ENCODE measurements at places on chromosomes 1 and 21.
A peak's percentile ranks its signal among the peaks of the same experiment; 100 is the strongest.

DNA sequence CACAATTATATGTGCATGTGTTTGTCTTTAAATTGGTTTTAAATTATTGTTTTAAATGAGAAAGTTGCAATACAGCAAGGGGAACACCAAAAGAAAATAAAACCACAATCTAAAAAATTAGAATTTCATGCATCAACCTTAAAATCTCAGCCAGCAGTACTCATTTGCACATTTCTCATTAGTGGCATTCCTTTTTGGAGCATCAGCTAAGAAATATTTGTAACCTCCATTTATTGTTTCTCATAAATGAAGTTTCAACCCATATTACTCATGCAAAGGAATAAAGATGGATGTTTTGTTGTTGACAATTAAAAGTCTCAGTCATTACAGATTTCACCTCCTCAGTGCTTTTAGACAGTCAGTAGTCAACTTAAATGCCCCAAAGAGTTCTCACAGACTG is 160.1 kb downstream of the TBX15 start:
- no peak for DNase-seq

- no peak for DNase-seq
Measured at GRCh38 chr1:88168126-88168525, 515.9 kb upstream of the PKN2 start.

GRCh38 chr1:229578168-229579058 is 19.9 kb upstream of the ABCB10 start:
- DNase-seq: no peak

- DNase-seq: no peak
Measured at GRCh38 chr1:23617084-23617521, 57.8 kb upstream of the ID3 start.

- DNase-seq: no peak
Measured at GRCh38 chr1:223872308-223872901, 26.7 kb upstream of the TP53BP2 start.

GRCh38 chr1:10286244-10286643 is 75.9 kb downstream of the KIF1B start:
- DNase-seq: no peak

DNA sequence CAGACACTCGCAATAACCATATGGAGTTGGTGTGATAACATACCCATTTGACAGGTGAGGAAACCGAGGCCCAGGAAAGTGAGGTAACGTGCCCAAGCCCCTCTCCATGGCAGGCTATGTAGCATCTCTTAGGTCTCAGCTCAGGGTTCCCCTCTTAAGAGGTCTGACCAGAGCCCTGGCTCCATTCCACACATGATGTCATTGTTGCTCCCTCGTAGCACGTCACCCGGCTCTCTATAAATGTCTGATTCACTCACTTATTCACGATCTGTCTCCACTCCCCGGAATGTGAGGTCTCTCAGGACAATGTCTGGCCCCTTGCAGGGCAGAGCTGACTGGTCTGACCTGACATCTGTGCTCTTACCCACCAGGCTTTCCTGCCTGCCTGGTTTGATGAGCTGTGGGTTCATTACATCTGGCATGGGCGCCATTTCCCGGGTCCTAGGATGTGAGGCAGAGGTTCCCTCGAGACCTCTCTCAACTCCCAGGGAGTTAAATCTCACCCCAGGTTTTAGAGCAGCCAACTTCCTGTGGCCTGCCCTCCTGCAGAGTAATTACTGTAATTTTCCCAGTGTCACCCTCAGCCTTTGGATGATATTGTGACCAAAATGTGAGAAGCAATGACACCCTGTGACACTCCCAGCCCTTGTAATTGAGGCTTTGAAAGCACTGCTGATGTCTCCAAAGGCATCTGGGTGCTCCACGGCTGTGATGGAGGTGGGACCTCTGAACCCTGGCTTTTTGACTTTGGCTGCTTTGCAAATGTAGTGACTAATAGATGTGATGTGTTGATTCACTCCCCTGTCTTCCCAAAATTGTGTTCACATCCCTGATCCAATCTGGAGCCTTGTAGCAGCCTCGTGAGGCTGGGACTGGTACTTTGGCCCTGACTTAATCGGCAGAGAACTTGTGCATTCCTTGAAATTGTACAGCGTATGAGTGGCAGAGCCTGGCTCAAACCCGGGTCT is 10.6 kb downstream of the ACTL8 start:
- no peak for DNase-seq

DNA sequence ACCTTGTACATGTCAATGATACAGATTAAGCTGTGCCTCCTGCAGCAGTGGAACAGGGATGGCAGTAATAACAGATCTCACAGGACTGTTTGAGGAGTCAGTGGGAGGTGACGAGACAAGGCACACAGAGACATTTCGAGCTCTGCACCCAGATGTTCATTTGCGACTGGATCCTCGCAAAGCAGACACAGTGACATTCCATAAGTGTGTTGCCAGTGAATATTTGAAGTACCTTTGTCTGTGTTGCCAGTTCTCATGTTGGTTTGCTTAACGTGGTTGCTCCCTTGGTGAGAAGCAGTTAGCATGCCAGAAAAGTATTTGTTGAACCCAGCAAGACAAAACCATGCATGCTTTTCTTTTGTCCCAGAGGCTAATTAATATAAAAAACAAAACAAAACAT is 67.0 kb downstream of the NID1 start:
- no peak for DNase-seq

DNA sequence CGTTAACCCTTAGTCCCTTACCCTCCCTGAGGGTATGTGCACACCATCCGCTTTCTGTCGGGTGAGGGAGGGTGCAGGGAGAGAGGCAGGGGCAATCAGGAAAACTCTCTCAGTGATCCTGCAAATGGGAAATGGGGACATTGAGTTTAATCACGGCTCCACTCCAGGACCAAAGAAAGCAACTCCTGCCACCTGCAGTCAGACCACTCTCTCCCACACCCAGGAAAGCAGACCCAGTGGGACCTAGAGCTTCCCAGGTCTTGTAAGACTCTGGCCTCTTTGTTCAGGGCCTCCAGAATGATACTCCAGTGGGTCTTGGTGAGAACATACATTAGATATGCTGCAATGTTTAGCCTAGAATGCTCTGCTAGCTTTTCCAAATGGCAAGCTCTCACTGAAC is 71.5 kb downstream of the GNG12 start:
- DNase-seq: no peak

GRCh38 chr1:63982201-63982600 is 208.4 kb downstream of the ROR1 start:
- DNase-seq: no peak

DNA sequence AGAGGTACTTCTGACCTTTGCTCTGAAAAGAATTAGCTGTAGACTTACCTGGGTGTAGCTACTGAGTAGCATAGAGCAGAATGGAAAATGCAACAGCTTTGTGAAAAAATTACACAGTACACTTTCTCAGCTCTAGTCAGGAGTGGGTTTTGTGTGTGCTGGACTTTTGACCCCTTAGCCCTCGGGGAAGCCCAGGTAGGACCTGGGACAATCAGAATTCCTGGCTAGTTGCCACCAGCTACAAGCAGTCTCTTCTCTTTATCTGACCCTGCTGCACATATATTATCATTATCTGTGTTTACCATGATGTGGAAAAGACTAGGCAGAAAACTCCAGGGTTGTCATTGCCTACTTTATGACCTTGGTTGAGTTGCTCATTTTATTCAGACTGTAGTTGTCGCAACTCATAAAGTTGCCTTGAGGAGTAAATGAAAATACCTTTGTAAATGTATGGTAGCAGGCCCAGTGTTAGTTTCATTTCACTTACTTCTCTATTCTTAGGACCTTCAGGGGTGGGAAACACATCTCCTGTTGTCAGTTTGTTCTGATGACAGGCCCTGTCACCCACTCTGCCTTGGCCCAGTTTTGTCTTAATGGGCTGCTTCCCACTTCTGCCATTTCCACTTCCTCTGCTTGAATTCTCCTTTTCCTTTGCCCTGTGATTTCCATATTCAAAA is 5.4 kb downstream of the NEK7 start:
- DNase-seq: no peak

DNA sequence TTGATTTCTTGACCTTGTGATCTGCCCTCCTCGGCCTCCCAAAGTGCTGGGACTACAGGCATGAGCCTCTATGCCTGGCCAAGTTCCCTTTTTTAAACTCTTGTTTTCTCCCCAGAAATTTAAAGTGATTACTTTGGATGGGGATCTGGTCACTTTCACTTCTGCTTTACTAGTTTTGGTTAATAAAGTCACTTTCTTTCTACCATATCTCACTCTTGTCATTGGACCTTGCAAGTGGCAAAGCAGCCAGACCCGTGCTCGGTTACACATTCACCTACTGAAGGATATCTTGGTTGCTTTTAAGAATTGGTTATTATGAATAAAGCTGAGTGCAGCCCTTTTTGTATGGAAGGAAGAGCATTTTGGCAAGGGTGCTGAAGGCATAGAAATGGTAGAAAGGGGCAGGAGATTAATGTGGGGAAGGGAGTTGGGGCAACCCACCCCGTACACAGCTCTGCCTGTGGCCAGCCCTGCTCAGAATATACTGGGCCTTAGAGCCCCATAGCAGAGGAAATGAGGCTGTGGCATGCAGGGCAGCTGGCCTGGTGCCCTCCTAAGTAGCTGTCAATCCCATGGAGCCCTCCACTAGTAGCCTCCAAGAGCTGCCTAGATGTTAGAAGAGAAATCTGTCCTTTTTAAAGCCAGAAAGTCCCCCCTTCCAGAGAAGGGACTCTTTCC is 40.7 kb downstream of the CD2 start:
- no peak for DNase-seq

DNA sequence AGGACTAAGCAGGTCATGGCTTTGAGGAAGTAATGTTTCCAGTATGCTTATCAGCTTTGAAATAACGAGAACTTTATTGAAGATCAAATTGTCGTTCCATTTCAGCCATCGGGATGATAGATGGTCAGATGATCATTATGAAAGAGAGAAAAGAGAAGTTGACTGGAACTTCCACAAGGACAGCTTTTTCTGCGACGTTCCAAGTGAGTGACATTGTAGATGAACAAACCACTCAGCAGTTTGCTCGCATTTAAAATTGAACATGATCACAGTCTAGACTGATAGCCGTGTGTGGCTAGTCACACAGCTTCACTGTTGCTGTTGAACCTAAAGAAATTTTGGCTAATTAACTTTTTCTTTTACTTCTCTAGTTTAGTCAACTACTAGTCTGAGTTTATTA is 151.1 kb downstream of the TLR5 start:
- DNase-seq: no peak

GRCh38 chr1:66271216-66271903 is 262.6 kb upstream of the SGIP1 start:
- peak; percentile 57 for DNase-seq

DNA sequence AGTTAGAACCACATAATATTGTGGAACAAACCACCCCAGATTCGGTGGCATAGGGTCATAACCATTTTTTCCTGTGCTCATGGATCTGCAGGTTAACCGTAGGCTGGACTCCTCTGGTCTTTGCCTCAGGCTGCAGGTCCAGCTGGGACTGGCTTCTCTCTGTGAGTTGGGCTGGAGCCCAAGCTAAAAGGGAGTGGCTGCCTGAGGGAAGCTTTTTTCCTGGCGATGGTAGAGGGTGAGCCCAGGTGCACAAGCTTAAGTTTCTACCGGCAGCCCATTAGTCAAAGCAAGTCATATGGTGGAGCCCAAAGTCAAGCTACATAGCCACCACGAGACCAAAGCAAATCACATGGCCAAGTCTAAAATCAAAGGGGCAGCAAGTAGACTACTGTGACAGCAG is 13.8 kb downstream of the EPHX4 start:
- DNase-seq: no peak

- DNase-seq: no peak
Measured at GRCh38 chr1:188023206-188023605, 1194.5 kb downstream of the PLA2G4A start.

- DNase-seq: no peak
Measured at GRCh38 chr1:3668585-3669300, 16.4 kb downstream of the TP73 start.

DNA sequence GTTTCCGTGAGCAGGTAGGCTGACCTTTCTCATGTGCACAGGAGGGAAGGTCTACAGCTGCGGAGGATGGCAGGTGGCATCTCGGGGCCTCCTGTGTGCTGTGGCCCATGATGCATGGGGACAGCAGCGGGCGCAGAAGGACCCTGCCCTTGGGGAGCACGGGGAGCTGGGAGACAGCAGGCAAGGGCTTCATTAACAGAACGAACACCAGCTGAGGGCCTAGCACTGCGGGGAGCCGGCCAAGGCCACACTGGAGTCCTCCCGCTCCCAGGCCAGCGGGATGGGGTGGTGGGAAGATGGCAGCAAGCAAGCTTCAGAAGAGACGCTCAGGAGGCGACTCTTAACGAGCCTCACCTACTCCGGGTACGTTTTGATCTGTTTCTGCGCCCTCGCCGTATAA is 66.6 kb downstream of the SCCPDH start:
- no peak for DNase-seq

DNA sequence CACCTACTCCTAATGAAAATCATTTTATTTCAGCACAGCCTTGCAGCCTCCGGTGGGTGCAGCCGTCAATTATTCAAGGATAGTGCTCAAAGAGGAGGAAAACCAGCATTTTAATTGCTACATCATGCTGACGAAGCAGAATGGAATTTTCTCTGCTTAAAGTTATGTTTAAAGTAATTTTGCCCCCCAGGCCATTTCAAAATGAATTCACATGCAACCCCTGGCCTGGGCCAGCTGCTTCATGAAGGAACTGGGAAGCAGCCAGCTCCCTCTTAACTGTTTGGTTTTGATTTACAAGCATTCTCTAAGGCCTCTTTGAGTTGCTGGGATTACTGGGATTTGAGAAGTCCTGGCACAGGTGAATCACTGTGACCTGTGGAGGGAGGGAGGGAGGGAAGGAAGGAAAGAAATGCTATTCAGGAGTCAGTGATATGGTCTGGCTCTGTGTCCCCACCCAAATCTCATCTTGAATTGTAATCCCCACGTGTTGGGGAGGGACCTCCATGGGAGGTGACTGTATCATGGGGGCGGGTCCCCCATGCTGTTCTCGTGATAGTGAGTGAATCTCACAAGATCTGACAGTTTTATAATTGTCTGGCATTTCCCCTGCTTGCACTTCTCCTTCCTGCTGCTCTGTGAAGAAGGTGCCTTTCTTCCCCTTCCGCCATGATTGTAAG is 66.0 kb downstream of the PGBD5 start:
- no peak for DNase-seq

- no peak for DNase-seq
Measured at GRCh38 chr1:1436630-1437032, 1.1 kb downstream of the VWA1 start.

- DNase-seq: no peak
Measured at GRCh38 chr1:223023863-223024262, 119.2 kb downstream of the TLR5 start.

DNA sequence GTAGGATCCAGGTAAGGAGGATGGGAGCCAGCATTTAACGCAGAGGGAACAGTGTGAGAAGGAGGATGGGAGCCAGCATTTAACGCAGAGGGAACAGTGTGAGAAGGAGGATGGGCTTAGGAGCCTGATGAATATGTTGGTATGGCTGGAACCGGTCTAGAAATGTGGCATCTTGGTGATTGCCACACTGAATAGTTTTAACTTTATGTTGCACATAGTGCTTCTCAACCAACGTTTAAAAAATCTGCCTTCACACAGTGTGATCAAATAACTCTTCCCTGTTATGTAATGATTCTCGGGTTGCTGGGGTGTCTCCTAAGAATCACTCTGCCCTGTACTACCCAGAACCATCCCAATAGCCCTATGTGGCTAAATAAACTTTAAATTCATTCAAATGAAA is 146.9 kb upstream of the DUSP10 start:
- no peak for DNase-seq

- DNase-seq: no peak
Measured at GRCh38 chr1:54986533-54986932, 6.1 kb downstream of the TMEM61 start.

Measured in stimulated activated CD8-positive, alpha-beta memory T cell treated with anti-CD3 and anti-CD28 coated beads, Interleukin-4, amount 100 ng/mL, for 48 hours (primary cell).